ENCODE measurements at places on chromosomes 11 and 22.
A peak's percentile ranks its signal among the peaks of the same experiment; 100 is the strongest.

DNA sequence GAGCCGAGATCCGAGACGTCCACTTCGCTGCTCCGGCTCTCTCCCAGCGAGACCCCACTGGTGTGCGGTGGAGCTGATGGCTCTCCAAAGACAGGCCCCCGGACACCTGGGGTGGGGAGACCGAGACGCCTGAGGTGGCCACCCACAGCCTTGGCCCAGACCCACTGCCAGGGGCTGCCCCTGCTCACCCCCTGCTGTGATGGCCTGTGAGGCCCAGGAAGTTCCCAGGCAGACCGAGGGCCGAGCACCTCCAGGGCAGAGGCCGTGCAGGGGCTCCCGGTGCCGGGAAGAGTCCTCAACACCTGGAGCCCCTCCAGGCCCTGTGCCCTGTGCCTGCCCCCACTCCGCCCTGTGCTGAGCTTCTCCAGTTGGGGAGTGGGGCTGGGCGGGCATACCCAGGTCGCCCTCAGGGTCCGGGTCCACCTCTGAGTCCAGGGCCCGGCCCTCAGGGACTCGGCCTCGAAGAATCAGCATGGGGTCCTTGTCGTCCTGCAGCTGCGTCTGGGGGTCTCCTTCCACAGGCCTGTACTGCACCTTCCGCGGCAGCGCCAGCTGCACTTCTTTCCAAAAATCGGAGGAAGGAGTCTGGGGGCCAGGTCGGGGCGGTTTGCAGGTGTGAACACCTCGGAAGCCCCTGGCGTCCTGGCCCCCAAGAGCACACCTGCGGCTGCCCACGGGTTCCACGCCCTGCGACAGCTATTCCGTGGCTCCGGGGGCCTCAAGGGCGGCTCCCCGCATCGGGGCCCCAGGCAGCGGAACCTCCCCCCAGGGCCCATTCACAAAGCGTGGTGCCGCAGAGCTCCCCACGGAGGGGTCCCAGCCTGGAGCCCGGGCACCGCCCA is 8.6 kb downstream of the SIGIRR start:
- DNase-seq = no peak

DNA sequence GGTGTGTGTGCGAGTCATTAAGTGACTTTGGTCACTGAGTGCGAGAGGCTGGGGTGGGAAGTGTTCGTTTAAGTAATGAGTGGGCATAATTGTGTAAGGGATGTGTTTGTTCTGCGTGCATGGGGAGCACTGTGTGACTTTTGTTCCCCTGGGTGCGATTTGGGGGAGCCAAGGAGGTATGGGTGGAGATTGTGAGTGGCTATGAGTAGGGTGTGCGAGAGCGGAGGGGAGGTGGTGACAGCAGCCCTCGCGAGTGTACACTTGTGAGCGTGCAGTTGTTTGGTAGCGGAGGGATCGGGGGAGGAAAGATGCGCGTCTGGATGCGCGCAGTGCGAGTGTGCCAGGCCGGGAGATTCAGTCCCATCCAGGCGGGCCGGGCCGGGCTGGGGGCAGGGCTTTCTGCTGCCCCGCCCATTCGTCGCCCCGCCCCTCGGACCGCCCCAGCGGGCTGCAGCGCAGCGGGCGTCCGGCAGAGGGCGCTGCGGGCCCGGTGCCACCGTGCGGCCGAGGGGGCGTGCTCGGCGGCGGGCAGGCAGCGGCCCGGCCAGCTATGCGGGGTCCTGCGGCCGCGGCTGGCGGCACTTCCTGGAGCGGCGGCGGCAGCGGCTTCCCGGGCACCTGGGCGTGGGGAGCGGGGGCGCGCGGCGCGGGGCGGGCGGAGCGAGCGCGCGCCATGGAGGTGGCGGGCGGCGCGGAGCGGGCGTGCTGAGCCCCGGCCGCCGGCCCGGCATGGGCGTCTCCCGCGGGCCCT is at the start of gene DGKZ:
Gene DGKZ (plus strand): TSS at position 578 of the 751 bp plus-strand sequence. CDS start 197 bp downstream, outside the sequence.
- peak; percentile 84 for DNase-seq

- no peak for DNase-seq
These were observed 16.1 kb downstream of the NCAPD3 start for GRCh38 chr11:134207538-134208239.

DNA sequence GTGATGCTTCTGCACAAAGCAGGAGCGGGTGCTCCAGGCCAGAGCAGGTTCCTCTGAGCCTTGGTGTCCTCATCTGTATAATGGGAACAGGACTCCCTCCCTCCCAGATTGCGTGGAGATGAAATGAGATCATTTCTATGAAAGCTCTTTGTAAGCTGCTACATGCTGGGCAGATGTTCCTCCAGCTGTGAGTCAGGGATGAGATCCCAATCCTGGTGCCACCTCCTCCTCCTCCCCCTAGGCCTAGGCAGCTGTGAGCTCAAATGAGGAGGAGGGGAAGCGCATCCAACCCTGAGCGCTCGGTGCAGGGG is 7.0 kb upstream of the CABP2 start:
- no peak for DNase-seq

Measured in NCI-H774 (cell line).